Ascending aorta (tissue), 2 donors: ENCODE measurements at places on chromosomes 1 and 21. TPM values are rescaled to one million over a fixed set of nuclear protein-coding genes. Genes with fewer than 3 reads are reported as not detected.

The SMCP gene
- total RNA-seq, result not detected

The DDR2 gene
- 77.9 TPM for total RNA-seq

DNA sequence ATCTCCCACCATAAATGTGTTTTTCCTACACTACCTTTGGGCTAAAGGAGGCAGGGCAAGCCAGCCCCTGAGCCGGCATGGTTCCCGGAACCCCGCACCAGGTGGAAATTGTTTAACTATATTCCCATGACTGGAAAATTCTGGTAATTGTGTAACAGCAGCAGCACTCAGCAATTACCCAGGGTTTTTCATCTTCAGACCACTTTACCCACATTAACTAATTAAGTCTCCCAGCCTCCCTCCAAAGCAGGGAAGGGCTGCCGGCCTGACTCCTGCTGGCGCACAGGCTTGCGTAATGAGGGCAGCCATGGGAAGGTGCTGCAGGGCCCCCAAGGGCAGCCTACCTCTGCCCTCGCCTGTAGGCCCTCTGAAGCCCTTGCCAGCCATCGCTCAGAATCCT, 140.7 kb upstream of the VAMP3 start:
- no peak overlapping the region for H3K27ac ChIP-seq
- H3K27me3 ChIP-seq, result no peaks in the 10 kb centered on the region
- H3K36me3 ChIP-seq, result no peaks in the 10 kb centered on the region
- DNase-seq, result no peak
- H3K4me1 ChIP-seq, result no peaks in the 10 kb centered on the region

The BOLA1 gene
- 36.7 TPM for total RNA-seq

GRCh38 chr21:44300262-44300959, 558 bp downstream of the PFKL start:
- H3K27me3 ChIP-seq, result no peaks in the 10 kb centered on the region
- H3K27ac ChIP-seq, result peak overlapping the region; percentile 92
- peaks cover 5% of the 10 kb centered on the region for H3K4me1 ChIP-seq
- DNase-seq, result no peak
- H3K4me3 ChIP-seq, result peak overlapping the region; percentile 96

- no peak overlapping the region for H3K27ac ChIP-seq
- no peak for DNase-seq
- H3K36me3 ChIP-seq, result no peaks in the 10 kb centered on the region
- no peaks in the 10 kb centered on the region for H3K4me1 ChIP-seq
Measured at GRCh38 chr1:30708361-30708728, 15.0 kb downstream of the MATN1 start.

DNA sequence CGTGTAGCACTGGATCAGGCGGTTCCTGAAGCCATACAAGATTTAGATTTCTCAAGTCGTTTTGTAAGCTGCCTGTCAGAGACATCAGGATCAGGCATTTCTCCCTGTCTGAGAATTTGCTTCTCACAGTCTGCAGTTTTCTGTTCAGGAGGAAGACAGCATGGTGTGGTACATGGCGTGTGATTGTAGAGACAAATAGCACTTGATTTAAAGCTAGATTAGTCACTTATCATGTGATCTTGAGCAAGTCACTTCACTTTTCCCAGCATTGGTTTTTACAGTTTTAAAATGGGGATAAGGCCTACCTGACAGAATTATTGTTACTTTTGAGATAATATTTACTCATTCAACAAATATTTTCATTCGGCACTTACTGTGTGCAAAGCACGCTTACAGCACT, 63.3 kb downstream of the AK4 start:
- no peaks in the 10 kb centered on the region for H3K27me3 ChIP-seq
- H3K4me1 ChIP-seq, result peaks cover 3% of the 10 kb centered on the region
- H3K4me3 ChIP-seq, result no peak overlapping the region
- no peak overlapping the region for H3K27ac ChIP-seq

- H3K4me3 ChIP-seq, result no peak overlapping the region
- DNase-seq, result no peak
- no peaks in the 10 kb centered on the region for H3K36me3 ChIP-seq
- peaks cover 14% of the 10 kb centered on the region for H3K4me1 ChIP-seq
Measured at GRCh38 chr1:58620259-58620658, 43.2 kb upstream of the TACSTD2 start.

GRCh38 chr1:16442941-16443340, 2.4 kb downstream of the NECAP2 start:
- peaks cover 24% of the 10 kb centered on the region for H3K4me1 ChIP-seq
- no peaks in the 10 kb centered on the region for H3K27me3 ChIP-seq
- DNase-seq, result no peak
- no peak overlapping the region for H3K27ac ChIP-seq
- H3K4me3 ChIP-seq, result no peak overlapping the region

DNA sequence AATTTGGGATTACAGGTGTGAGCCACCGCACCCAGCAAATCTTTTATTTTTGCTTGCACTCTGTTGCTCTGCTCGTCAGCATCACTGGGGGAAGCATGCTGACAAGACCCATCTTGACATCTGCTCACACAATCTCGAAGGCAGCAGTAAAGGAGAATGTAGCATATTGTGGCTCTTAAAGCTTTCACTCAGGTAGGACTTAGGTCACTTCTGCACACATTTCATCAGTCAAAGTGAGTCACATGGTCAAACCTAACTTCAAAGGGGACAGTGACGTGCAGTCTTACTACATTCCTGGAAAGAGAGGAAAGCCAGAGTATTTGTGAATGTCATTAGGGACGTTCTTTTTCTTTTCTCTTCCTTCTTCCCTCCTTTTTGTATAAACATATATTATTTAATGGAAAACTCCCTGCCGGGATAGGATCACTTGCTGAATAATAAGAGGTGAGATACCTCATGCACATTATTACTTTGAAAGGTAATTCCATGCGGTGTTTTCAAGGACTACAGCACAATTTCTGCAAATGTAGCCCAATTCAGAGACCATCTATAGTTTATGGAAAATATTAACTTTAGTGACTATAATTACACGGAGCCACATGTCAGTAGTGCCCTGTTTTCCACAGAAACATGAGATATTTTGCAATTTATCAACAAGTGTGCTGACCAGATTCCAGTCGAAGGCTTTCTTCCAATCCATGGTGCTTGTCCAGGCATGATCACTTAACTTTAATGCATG, 19.3 kb upstream of the ACBD6 start:
- no peak overlapping the region for H3K4me3 ChIP-seq
- no peaks in the 10 kb centered on the region for H3K4me1 ChIP-seq
- H3K27ac ChIP-seq, result no peak overlapping the region
- DNase-seq, result no peak
- no peaks in the 10 kb centered on the region for H3K36me3 ChIP-seq
- H3K27me3 ChIP-seq, result no peaks in the 10 kb centered on the region

DNA sequence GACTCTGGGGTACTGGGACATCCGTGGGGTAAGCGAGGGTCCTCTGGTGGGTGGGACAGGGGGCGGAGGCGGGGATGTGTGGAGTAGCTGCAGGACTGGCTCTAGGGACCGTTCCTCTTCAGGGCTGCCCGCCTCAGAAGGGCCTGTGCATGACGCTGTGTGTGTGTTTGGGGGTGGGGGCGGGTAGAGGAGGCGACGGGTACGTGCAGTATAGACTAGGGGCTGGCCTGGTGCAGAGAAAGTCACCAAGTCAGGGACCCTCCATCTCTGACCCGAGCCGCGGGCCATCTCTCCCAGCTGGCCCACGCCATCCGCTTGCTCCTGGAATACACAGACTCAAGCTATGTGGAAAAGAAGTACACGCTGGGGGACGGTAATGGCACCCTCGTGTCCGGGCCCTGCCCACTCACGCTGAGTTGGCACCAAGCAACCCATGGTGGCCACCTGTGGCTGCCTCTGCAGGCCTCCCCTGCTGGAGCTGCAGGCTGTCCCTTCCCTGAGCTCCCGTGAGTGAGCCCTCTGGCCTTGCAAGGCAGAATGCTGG, 342 bp downstream of the GSTM5 start:
- DNase-seq, result no peak
- no peaks in the 10 kb centered on the region for H3K4me1 ChIP-seq
- no peaks in the 10 kb centered on the region for H3K27me3 ChIP-seq
- H3K4me3 ChIP-seq, result peak overlapping the region; percentile 57
- no peak overlapping the region for H3K27ac ChIP-seq

The CCDC17 gene
- total RNA-seq, result not detected

DNA sequence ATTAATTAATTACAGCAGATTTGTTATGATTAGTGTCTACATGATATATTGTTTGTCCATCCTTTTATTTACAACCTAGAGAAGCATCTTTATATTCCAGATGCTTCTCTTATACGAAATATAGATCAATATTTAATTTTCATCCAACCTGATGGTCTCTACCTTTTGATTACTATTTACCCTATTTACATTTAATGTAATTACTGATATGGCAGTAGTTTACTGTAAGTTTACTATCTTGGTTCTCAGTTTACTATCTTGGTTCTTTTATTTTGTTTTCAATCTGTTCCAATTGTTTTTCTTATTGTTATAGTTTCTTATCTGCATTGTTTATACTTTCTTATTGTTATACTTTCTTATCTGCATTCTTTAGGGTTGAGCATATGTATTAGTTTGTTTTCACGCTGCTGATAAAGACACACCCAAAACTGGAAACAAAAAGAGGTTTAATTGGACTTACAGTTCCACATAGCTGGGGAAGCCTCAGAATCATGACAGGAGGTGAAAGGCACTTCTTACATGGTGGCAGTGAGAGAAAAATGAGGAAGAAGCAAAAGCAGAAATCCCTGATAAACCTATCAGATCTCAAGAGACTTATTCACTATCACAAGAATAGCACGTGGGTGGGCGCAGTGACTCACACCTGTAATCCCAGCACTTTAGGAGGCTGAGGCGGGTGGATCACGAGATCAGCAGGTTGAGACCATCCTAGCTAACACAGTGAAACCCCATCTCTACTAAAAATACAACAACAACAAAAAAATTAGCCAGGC, 28.9 kb downstream of the FAF1 start:
- no peak overlapping the region for H3K27ac ChIP-seq
- H3K4me3 ChIP-seq, result no peak overlapping the region
- no peaks in the 10 kb centered on the region for H3K4me1 ChIP-seq
- no peaks in the 10 kb centered on the region for H3K36me3 ChIP-seq
- no peaks in the 10 kb centered on the region for H3K27me3 ChIP-seq

GRCh38 chr21:31766899-31767298, 35.0 kb upstream of the SCAF4 start:
- no peaks in the 10 kb centered on the region for H3K4me1 ChIP-seq
- H3K27me3 ChIP-seq, result no peaks in the 10 kb centered on the region
- H3K4me3 ChIP-seq, result no peak overlapping the region
- no peaks in the 10 kb centered on the region for H3K36me3 ChIP-seq

The PRKAA2 gene
- 1.4 TPM for total RNA-seq

The COL24A1 gene
- total RNA-seq, result 0.11 TPM

DNA sequence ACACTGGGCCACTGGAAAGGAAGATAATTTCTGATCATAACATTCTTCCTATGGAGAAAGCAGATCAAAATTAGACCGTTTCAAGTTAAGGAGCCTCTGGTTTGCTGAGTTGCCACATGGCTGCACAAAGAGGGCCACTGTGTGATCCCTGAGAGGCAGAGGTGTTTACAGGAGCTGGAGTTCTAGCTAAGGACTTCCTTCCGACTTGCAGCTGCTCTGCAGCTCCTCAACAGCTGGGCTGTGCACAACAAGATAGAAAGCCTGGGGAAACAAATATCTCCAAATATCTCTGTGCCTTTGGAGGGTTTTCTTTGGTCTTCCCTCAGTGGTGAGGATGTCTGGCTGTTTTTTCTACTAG, 26.8 kb downstream of the GADD45A start:
- no peak overlapping the region for H3K4me3 ChIP-seq
- H3K27ac ChIP-seq, result peak overlapping the region; percentile 80
- H3K27me3 ChIP-seq, result no peaks in the 10 kb centered on the region
- peaks cover 80% of the 10 kb centered on the region for H3K4me1 ChIP-seq

- H3K27ac ChIP-seq, result no peak overlapping the region
- no peak overlapping the region for H3K4me3 ChIP-seq
- no peaks in the 10 kb centered on the region for H3K36me3 ChIP-seq
- H3K27me3 ChIP-seq, result no peaks in the 10 kb centered on the region
- H3K4me1 ChIP-seq, result no peaks in the 10 kb centered on the region
Measured at GRCh38 chr1:184743062-184743756, 11.4 kb downstream of the EDEM3 start.

DNA sequence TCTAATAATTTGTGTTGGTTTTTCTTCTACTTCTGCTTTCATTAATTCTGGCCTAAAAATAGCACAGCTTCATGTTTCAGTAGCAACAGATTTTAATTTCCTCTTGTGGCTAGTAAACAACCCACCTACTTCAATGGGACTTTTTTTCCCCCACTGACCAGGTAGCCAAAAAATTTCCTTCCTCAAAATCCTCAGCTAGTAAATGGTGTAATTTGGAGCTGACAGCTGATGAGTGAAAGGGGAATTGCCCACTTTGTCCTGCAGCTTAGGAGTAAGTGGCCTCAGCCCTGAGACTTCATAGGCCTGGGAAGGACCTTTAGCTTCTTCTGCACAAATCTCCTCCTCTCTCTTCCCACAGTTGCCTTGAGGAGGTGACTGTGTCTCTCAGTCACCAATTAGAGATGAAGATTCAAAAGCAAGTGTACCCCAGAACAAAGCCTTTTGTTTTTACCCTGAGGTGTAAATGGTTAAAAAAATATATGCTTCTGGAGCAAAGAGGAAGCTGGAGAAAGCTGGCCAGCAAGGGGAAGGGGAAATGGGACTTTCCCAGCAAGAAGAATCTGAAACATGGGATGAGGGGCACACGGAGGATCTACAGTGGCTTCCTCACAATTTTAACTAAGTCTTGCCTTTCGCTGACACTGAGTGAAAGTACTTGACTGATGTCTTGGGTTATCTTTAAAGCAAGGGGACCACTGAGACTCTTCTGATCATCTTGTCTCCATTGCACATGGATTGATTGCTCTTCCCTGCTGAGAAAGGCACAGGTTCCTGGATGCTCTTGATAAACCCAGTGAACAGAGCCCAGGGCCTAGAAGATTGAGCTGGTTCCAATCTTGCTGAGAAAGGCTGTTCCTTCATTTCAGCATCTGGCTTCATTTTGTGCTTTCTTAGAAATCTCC, 35.8 kb upstream of the VCAM1 start:
- no peaks in the 10 kb centered on the region for H3K4me1 ChIP-seq
- H3K27ac ChIP-seq, result no peak overlapping the region
- H3K4me3 ChIP-seq, result no peak overlapping the region
- no peaks in the 10 kb centered on the region for H3K36me3 ChIP-seq

The TNNT2 gene
- not detected for total RNA-seq

DNA sequence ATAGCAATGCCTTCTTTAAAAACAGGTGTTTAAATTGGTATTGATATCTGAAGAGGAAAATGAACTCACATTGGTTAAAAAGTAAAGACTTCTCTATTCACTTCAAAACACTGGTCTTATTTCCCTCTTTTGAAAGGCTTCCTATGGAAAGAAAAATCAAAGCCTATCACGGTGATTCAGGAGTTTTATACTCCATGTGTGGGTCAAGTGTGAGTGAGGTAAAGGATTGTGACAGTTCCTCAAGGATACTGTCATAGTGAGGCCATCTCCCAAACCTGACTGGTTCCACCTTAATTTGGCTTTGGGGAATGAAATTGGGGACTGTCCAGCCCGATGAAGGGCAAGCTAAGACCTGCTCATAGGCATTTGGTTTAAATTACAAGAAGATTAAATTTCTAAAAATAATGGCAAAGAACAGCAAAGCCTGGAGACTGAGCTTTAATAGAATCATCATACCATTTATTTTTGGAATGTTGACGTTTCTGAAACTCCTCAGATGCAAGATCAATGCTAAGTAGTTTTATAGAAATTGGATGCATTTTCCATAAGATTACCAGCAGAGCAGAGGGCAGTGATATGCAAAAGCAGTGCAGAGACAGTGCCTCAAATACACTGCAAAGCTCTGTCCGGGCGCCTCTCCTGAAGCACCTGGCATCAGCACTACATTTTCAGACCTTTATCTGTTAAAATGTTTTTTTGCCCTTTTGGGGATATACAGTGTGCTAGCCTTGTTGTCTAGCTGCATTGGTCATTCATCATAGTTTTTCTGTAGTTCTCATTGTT, 302.1 kb upstream of the SGIP1 start:
- no peaks in the 10 kb centered on the region for H3K4me1 ChIP-seq
- no peak for DNase-seq
- H3K36me3 ChIP-seq, result no peaks in the 10 kb centered on the region
- H3K27me3 ChIP-seq, result no peaks in the 10 kb centered on the region
- H3K4me3 ChIP-seq, result no peak overlapping the region

The MMP23B gene
- 71.3 TPM for total RNA-seq

The SLC16A4 gene
- 5.6 TPM for total RNA-seq
